ENCODE measurements at places on chromosomes 7 and 10.

GRCh38 chr7:120799147-120799546 is 58.8 kb downstream of the TSPAN12 start:
- no peak for DNase-seq

GRCh38 chr10:86410542-86411124 is 44.0 kb upstream of the GRID1 start:
- DNase-seq: no peak

- no peak for DNase-seq
Observed at GRCh38 chr10:77741746-77742145, 104.1 kb upstream of the KCNMA1 start.

- DNase-seq: no peak
Observed at GRCh38 chr7:41873741-41874140, 170.9 kb upstream of the INHBA start.

- peak; percentile 38 for DNase-seq
Observed at GRCh38 chr7:34928052-34928451, 109.2 kb downstream of the DPY19L1 start.

DNA sequence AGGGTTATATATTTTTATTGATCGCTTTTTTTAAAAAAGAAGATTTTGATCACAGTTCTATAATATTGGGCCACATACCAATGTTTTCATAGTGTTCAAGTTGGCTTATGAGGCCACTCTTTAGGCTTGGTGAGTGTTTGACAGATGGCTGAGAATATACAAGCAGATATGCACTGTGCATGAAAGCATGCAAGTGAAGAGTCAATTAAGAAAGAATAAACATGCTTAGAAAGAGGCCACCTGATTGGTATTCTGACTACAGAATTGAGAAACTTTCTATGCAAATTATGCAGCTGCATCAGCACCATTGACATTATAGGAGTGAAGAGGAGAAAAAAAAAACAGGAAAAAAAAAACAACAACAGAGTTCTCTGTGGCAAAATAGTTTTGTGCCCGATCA is 39.9 kb downstream of the CABCOCO1 start:
- DNase-seq: no peak

GRCh38 chr7:6172224-6172909 is 100.1 kb downstream of the CYTH3 start:
- DNase-seq: no peak

DNA sequence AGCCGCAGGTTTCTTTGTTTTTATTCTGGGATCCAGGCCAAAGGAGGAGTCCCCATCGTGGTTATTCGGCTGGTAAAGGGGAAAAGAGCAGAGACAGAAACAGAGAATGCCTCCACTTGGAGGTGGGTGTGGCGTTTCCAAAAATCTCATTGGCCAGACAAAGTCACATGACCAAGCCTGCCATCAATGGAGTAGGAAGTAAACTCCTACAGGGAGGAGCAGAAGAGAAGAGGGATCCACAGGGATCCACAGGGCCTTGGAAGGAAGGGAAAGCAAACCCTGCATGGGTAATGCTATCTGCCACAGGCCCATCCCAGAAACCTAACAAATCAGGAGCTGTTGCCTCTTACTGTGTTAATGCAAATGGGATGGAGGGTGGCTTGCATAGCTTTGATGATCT is 425.7 kb upstream of the GALNT17 start:
- no peak for DNase-seq

GRCh38 chr7:158500651-158501052 is 87.0 kb downstream of the PTPRN2 start:
- DNase-seq: no peak

DNA sequence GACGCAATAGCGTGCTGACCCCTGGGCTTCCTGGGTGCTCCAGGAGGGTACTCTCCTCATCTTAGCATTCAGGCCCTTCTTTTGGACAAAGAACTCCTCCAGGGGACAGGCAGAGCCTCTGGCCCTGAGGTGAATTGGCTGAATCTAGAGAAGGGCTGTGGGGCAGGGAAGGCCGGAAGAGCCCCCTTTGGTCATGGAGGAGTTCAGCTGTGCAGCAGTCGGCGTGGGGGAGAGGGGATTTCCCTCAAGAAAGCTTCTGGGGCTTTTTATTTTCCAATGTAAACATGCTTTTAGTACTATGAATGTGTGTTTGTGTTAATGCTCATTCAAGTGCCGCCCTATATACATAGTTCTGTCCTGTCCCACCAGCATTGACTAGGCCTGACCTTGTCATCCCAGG is 38.8 kb downstream of the FIGNL1 start:
- no peak for DNase-seq

DNA sequence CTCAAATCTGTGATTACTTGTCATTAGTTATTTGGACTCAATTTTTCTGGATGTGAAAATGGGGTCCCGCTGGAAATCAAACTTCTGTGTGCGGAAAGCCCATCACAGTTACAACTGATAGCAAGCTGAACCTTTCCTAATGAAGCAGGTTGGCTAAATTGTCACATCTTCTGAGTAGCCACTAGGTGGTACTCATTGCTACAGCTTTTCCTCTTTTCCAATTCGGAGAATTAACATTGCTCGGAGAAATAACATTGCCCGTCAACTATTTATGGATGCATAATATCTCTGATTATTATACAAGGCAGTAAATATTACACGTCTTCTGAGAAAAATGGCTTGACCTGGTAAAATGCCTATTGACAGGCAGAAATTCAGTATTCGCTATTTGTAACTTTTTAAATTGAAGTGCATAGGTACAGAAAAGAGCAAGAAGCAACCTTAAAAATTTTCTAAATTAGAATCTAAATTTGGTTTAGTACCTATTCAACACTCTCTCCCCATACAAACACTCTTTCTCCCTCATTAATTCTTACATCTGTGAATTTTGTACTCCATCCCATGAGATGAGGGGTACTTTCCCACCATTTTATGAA is 17.3 kb upstream of the BLOC1S2 start:
- no peak for DNase-seq

DNA sequence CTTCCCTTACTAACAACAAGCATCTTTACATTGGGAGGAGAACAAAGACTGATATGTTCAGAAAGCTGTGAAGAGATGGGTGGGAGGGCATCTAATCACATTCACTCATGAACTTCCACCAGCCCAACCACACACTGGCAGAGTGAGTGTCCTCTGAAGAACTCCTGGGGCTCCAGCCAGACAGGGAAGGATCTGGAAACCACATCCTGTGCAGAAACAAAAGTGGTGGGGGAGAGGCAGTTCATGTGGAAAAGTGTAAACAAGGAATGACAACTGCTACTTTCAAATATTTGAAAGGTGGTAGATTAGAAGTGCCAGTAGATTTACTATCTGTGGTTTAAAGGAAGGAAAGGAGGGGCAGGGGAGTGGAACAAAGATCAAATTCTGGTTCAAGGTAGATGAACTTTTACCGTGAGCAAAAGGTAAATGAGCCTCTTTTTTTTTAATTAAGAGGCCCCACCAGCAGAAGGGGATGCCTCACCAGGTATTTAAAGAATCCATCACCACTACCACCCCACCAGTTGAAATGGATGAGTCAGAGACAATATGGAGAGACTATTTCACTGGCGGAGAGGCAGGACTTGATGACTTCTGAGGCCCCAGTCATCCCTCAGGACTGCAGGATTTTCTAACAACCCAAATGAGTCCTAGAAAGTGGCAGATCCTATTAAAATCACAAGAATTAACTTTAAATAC is 34.5 kb downstream of the GOT1 start:
- DNase-seq: peak; percentile 11

GRCh38 chr7:42137941-42138340 is 99.1 kb downstream of the GLI3 start:
- no peak for DNase-seq

GRCh38 chr7:108719631-108720030 is 150.0 kb downstream of the DNAJB9 start:
- no peak for DNase-seq

GRCh38 chr7:123398921-123399320 is 135.5 kb downstream of the IQUB start:
- DNase-seq: no peak

- DNase-seq: no peak
Observed at GRCh38 chr7:47254081-47254977, 327.6 kb downstream of the TNS3 start.

- no peak for DNase-seq
Observed at GRCh38 chr7:271266-272107, 18.5 kb upstream of the FOXL3 start.

GRCh38 chr10:120770496-120770895 is 80.7 kb upstream of the WDR11 start:
- no peak for DNase-seq

DNA sequence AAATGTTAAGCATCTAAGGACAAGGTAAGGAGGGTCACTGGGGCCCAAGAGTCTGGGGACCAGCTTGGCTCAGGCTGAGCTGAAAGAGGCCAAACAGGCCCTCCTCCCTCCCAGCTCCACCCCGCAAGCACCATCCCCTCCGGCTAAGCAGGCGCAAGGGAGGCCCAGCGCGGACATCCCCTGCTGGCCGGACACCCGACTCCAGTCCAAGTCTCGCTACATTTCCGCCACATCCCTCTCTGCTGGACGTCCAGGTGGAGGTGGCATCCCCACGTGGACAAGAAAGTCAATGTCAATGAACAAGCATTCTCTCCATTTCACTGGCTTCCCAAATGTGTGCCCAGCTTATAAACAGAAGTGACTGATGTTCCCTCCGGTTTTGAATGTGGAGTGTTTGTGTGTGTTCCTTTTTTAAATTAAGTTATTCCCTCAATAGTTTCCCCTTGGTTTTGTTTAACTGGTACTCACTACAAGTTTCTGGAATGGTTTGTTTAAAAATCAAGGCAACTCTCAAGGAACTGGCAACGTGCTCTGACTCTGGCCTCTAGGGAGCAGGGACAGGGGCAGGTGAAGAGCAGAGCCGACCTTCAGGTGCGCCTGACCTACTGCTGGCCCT is 35.4 kb downstream of the PSAP start:
- DNase-seq: no peak

DNA sequence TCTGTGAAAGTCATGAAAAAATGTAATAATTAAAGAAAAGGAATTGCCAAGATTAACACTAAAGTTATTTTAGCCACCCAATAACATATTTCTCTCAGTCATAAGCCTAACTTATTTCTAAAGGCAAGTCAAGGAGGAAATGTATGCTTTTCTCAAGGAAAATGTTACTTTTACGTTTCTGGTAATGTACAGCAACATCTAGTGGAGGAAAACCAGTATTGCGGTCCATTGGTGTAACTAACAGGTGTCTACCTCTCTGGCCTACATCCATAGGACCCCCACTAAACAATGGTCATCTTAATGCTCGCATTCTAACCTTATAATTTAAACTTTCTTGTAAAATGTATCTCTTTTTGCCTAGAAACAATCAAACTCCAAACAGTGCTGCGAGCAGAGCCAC is 437.5 kb downstream of the KIF20B start:
- no peak for DNase-seq

- DNase-seq: no peak
Observed at GRCh38 chr10:13113544-13113943, 13.6 kb downstream of the OPTN start.

DNA sequence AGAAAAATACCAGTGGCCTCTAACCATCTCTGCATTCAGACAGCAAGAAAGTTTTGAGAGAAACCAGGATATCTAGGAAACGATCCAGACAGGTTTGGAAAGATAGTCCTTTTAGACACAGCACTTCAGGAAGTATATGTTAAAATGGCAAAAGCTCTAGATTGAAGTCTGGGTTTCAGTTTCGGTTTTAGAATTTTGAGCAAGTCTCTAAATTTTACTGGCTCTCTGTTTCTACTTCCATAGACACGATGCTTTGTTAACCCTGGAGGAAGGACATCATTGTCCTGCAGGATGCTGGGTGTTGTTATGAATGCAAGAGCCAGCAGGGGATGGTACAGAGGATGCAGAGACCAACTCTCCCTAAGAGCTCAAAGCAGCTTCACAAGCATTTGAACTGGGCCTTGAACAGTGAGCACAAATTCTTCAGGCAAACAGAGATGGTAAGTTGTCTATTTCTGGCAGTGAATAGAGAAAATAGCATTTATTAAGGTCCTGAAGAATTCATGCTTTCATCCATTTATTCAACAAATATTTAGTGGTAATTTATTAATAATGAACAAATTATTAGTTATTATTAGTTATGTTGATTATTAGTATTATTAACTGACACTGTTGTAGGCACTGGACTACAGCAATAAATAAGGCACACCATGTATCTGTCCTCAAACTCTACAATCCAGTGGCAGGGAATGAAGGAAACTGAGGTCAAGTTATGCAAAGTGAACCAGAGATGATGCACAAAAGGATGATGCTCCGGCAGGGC is 152.7 kb upstream of the NRP1 start:
- DNase-seq: peak; percentile 14

- DNase-seq: no peak
Observed at GRCh38 chr10:24370877-24371276, 161.9 kb downstream of the KIAA1217 start.

- DNase-seq: no peak
Observed at GRCh38 chr10:59346321-59346720, 16.0 kb downstream of the FAM13C start.

DNA sequence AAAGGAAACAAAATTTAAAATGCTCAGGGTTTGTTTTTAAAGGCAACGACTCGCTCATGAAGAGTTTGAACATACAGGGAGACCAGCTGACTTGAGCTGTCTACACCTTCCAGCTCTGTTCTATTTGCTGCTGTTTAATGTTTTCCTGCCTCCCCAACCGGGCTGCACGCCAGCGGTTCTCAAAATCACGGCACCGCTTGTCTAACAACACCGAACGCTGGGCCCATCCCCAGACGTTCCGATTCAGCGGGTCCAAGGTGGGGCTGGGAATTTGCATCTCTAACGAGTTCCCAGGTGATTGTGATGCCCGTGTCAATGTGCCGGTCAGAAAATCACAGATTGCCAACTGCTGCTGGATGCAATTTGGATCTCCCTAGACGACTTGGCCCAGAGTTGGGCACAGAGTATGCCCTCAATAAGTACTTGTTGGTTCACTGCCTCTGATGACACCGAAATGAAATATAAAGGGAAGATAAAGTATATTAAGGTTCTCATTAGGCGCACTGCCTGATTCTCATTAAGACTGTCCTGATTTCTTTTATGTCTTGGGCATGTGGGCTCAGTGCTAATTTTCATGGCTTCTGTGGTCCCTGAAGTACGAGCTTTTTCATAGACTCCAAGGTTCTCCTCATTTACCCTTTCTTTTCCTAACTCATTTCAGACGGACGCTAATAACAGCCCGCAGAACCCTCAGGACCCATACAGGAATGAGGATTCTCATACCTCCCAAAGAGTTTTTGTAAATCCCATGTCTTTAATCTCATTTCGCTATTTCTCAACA is 28.5 kb downstream of the CELF2 start:
- DNase-seq: no peak

DNA sequence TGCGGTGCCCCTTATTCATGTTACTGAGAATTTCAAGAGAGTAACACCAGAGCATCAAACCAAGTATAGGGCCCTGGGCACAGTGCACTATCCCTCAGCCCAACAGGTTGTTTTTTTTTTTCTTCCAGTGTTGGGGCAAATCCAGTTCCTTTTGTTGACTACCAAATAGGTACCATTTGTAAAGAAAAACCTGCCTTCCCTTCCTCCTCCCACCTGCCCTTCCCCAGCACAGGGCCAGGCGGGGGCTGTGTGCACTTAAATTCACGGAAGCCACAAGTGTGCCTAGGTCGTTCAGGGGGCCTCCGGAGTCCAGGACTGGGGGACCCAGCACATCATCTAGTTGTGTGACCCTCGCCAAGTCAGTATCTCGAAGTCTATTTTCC is 595 bp upstream of the SFXN4 start:
- DNase-seq: no peak
